ENCODE measurements at places on chromosomes 2 and 18. TPM values are rescaled to one million over a fixed set of nuclear protein-coding genes. Genes with fewer than 3 reads are reported as not detected.

Gene TLX2
- total RNA-seq, result not detected

Gene CD8B
- not detected for total RNA-seq

Gene VSNL1
- total RNA-seq, result not detected

Gene NDUFAF7
- 9.2 TPM for total RNA-seq

Gene SH3RF3
- 8.9 TPM for total RNA-seq

Gene ADRA2B
- under 0.01 TPM for total RNA-seq

Gene SCYGR5
- total RNA-seq, result not detected

Gene SLC23A3
- total RNA-seq, result 0.89 TPM

Gene RGPD4
- not detected for total RNA-seq

Gene ANKRD23
- 1.1 TPM for total RNA-seq

Gene PLCL1
- total RNA-seq, result 0.76 TPM

Gene DCTN1
- 105 TPM for total RNA-seq

Gene RNF152
- 83.6 TPM for total RNA-seq

Gene CHST10
- 8.6 TPM for total RNA-seq

Gene CRYBA2
- total RNA-seq, result not detected

Gene TCF4
- total RNA-seq, result 424 TPM

Gene CNTNAP5
- total RNA-seq, result not detected

Gene CTNNA2
- not detected for total RNA-seq

Gene FAHD2A
- 27.3 TPM for total RNA-seq

Gene POTEF
- 0.25 TPM for total RNA-seq

Gene FKBP1B
- total RNA-seq, result 8.0 TPM

Gene DTYMK
- total RNA-seq, result 45.7 TPM

All from dermis microvascular lymphatic vessel endothelial cell (primary cell).